ENCODE measurements at places on chromosomes 2 and 18. TPM values are rescaled to one million over a fixed set of nuclear protein-coding genes. Genes with fewer than 3 reads are reported as not detected.

DNA sequence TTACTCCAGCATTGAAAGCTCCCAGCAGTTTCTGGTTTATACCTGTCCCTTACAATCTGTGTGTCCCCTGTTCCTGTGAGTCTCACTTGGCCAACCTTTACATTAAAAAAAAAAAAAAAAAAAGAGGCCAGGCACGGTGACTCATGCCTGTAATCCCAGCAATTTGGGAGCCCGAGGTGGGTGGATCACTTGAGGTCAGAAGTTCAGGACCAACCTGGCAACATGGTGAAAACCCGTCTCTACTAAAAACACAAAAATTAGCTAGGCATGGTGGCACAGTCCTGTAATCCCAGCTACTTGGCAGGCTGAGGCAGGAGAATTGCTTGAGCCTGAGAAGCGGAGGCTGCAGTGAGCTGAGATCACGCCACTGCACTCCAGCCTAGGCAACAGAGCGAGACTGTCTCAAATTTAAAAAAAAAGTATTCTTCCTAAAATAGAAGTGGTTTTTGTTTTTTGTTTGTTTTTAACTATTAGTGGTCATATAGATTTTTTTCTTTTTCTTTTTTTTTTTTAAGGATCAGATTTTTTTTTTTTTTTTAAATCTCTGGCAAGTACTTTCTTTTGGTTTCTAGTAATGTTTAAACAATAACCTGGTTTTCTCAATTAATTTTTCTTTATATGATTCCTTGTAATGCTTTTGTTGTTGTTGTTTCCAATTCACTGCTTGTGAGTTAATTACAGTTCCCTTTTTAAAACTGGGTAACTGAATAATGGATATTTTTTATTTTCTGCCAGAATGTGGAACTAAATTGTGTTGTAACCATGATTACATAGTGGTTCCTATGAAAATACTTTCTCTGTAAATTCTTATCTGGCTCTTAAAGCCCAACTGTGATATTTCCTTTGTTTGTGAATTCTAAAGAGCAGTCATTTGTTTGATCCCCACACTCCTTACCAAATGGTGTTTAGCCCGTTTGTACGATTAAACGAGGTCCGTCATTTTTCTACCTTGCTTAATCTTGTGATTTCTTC is 116.8 kb downstream of the CTAGE1 start:
- H3K36me3 ChIP-seq: no peaks in the 10 kb centered on the region
- no peak for DNase-seq
- no peaks in the 10 kb centered on the region for H3K4me1 ChIP-seq
- peaks cover 8% of the 10 kb centered on the region for H3K27me3 ChIP-seq

DNA sequence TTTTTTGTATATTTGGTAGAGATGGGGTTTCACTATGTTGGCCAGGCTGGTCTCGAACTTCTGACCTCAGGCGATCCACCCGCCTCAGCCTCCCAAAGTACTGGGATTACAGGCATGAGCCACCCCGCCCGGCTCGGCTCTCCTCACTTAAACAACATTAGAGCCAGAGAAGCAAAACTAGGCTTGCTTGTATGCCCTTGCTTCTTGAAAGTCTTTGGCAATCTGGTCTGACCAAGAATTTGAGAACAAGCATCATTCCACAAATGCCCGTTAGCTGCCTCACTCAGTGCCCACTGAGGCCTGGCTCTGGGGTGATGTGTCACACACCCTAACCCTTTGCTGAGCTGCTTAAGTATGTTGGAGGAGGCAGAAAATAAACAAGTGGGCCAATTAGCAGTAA is 33.5 kb downstream of the SOWAHC start:
- no peaks in the 10 kb centered on the region for H3K36me3 ChIP-seq
- H3K27ac ChIP-seq: no peak overlapping the region
- H3K27me3 ChIP-seq: peaks cover 2% of the 10 kb centered on the region
- H3K4me1 ChIP-seq: no peaks in the 10 kb centered on the region
- no peak for DNase-seq

DNA sequence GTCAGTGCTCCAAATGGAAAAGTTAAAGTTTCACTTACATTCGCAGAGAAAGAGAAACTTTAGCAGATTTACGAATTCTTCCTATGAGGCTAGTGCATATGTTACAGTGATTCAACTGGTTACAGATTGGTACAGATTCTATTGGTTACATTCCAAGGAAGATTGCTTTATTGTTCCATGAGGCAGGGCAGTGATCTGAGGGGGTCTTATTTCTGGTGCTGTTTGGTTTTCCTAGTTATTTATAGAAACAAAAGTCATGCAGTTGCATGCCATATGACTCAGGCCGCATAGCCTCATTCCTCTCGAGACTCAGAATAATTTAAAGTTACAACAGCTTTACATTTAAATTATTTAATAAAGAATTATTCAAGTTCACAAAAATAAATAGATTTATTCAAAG is 385.4 kb upstream of the SYT4 start:
- peaks cover 25% of the 10 kb centered on the region for H3K4me1 ChIP-seq
- no peaks in the 10 kb centered on the region for H3K27me3 ChIP-seq
- H3K4me3 ChIP-seq: no peak overlapping the region
- DNase-seq: no peak
- no peak overlapping the region for H3K27ac ChIP-seq
- H3K36me3 ChIP-seq: no peaks in the 10 kb centered on the region

- no peak overlapping the region for H3K4me3 ChIP-seq
- H3K27me3 ChIP-seq: no peaks in the 10 kb centered on the region
- H3K27ac ChIP-seq: no peak overlapping the region
- DNase-seq: no peak
Observed at GRCh38 chr2:209845666-209846065, 74.0 kb downstream of the UNC80 start.

GRCh38 chr2:2587354-2587753 is 256.3 kb upstream of the MYT1L start:
- H3K36me3 ChIP-seq: no peaks in the 10 kb centered on the region
- no peaks in the 10 kb centered on the region for H3K4me1 ChIP-seq
- H3K27me3 ChIP-seq: no peaks in the 10 kb centered on the region

GRCh38 chr18:51666763-51667191 is 469.3 kb upstream of the MEX3C start:
- no peaks in the 10 kb centered on the region for H3K27me3 ChIP-seq
- H3K4me1 ChIP-seq: no peaks in the 10 kb centered on the region
- no peak overlapping the region for H3K4me3 ChIP-seq
- DNase-seq: no peak

DNA sequence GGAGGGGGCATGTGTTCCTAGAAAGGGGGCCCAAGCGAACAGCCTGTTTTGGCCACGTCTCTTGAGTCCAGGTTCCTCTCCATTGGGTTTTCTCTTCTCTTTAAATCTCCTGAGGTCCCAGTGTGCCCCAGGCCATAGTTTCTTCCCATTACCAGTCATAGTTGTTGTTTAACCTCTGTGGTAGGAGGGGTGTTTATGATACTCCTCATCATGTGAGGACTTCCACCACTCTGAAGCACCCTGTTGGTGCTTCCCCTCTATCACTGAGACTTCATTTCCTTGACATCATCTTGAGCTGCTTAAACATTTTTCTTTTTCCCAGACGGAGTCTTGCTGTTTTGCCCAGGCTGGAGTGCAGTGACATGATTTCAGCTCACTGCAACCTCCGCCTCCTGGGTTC is 45.9 kb downstream of the WIPF1 start:
- no peak for DNase-seq
- H3K27me3 ChIP-seq: no peaks in the 10 kb centered on the region
- H3K4me1 ChIP-seq: no peaks in the 10 kb centered on the region
- H3K27ac ChIP-seq: no peak overlapping the region

DNA sequence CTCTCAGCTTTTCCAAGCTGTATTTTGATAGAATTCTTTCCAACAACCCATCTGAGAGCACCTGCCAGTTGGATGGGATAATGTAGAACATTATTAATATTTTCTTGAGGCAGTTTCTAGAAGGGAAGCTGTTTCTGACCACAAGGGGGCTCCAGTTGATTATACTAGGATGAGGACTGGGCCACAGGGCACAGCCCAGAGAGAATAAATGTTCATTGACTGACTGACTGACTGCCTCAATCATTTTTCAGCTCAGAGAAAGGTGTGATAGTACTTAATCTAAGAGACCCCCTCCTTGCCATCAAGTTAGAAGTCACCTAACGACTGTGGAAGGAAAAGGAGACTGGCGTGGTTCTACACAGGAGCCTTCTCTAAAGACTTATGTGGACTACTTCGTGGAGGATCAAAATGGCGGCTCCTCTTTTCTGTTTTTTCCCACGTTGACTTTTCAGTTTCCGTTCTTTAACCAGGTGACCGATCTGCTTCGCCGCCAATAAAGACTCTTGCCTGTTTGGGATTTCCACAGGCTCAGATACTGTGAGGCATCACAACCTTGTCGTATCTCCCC is 31.9 kb upstream of the CREG2 start:
- DNase-seq: no peak
- H3K27me3 ChIP-seq: no peaks in the 10 kb centered on the region
- H3K4me1 ChIP-seq: no peaks in the 10 kb centered on the region
- no peaks in the 10 kb centered on the region for H3K36me3 ChIP-seq

DNA sequence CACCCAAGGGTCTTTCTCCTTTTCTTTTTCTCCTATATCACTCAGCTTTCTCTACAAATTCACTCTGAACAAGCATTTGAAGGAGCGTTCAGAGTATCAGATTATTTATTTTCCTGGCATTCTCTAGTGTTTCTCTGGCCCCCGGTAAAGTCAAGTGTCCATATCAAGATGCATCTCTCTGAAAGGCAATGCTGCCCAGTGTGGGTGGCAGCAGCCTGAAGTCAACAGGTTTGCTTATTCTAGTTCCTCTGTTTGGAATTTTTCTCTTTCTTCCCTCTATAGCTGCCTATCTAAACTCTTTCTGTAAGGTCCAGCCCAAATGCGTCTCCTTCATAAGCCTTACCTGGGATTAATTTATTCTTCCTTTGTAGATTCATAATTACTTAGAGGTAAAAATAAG is 526.2 kb upstream of the TNP1 start:
- no peaks in the 10 kb centered on the region for H3K27me3 ChIP-seq
- no peak for DNase-seq
- no peak overlapping the region for H3K27ac ChIP-seq
- no peak overlapping the region for H3K4me3 ChIP-seq

DNA sequence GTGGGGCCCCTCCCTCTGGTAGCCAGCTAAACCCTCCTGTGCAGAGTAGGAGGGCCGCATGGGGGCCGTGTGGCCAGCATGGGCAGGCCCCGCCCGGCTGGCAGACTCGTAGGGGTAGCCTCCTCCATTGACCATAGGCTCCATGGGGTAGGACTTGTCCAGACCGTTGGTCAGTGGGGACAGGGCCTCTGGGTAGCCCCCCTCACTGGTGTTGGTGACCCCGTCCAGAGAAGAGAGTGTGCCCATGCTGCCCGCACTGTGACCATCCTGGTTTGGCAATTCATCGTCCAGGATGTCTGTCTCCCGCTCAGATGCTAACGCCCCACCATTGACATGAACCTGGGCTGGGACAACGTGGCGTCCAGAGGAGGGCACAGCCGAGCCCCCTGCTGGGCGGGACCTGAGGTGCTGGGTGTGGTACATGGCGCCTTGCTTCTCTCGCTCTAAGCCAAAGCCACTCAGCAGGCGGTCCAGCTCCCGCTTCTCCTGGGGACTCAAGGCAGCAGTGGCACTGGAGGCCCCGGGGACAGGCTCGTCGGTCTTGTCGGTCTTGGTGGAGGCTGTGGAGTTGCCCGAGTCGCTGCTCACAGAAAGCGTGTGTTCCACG is 154.3 kb downstream of the TNS1 start:
- H3K4me1 ChIP-seq: peaks cover 96% of the 10 kb centered on the region
- peak overlapping the region; percentile 89 for H3K27ac ChIP-seq
- no peak overlapping the region for H3K4me3 ChIP-seq
- H3K36me3 ChIP-seq: peaks cover 70% of the 10 kb centered on the region

DNA sequence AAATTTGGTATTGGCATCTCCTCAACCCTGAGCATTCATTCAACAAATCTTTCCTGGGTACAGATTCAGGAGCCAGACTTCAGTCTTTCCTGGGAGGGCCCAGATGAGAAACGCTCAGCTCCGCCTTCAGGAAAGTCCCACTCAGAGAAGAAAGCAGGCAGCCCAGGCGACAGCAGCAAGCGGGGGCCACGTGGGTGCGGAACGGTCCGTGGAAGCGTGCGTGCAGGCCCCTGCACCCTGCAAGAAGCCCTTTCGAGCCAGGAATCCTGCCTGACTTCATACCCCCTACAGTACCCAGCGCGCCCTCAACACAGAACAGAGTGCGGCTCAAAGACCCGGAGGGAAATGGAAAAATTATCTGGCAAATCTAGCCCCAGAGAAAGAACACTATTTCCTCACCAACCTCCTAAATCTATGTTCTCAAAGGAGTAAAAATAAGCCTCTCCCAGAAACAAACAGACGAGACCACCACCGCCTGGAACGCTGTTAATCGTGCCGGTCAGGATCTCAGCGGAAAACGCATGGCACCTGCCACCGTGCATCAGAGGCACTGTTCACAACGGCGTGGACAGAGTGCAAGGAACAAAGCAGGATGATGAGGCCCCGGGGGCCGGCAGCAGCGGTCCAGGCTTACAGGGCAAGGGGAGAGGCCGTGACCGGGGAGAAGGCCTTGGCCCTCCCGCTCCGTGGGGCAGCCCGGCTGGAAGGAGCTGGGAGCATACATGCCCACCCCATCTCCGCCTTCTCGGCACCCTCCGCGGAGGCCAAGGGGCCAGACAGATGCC is 318.3 kb downstream of the EIPR1 start:
- no peaks in the 10 kb centered on the region for H3K4me1 ChIP-seq
- H3K27ac ChIP-seq: no peak overlapping the region
- DNase-seq: no peak
- no peaks in the 10 kb centered on the region for H3K36me3 ChIP-seq

DNA sequence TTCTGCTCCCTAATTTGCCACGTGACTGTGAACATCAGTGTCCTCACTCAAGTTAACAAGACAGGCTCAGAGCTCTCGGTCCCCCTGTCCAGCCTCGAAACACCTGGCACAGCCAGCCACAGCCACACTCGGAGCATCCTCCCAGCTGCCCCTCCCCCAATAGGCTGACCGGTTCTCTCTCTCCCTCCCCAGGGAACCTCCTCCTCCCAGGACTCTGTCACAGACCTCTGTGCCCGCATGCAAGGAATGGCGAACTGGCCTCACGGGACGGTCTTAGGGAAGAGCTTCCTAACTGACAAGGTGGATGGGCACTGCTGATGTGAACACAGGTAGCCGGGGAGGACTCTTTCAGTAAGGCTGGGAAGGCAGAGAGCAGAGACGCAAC is 18.8 kb downstream of the CYP26B1 start:
- no peaks in the 10 kb centered on the region for H3K4me1 ChIP-seq
- no peak for DNase-seq
- H3K36me3 ChIP-seq: no peaks in the 10 kb centered on the region
- no peaks in the 10 kb centered on the region for H3K27me3 ChIP-seq
- H3K27ac ChIP-seq: no peak overlapping the region

ARHGEF4 gene
- 4.7 TPM for polyA plus RNA-seq

TXNL4A gene
- 111 TPM for polyA plus RNA-seq

RESP18 gene
- not detected for polyA plus RNA-seq

SMYD5 gene
- polyA plus RNA-seq: 14.7 TPM

All from psoas muscle (tissue), 8 donors.